ENCODE measurements at places on chromosomes 5 and 9. TPM values are rescaled to one million over a fixed set of nuclear protein-coding genes. Genes with fewer than 3 reads are reported as not detected.

ZNF618 gene
- 1.4 TPM for total RNA-seq

HAVCR2 gene
- total RNA-seq, result 2.2 TPM

FCHO2 gene
- 0.90 TPM for total RNA-seq

PCDHA9 gene
- total RNA-seq, result not detected

LECT2 gene
- total RNA-seq, result not detected

TLX3 gene
- not detected for total RNA-seq

FGF10 gene
- total RNA-seq, result not detected

ZBED3 gene
- 3.5 TPM for total RNA-seq

PGM5 gene
- total RNA-seq, result 0.22 TPM

DMRT3 gene
- total RNA-seq, result not detected

BAAT gene
- not detected for total RNA-seq

SQSTM1 gene
- 280 TPM for total RNA-seq

FAT2 gene
- total RNA-seq, result not detected

ZFYVE16 gene
- total RNA-seq, result 17.9 TPM

SARDH gene
- 34.4 TPM for total RNA-seq

KIAA1958 gene
- total RNA-seq, result 6.2 TPM

PRDM9 gene
- not detected for total RNA-seq

C5orf58 gene
- total RNA-seq, result not detected
